Chondrocyte (in vitro differentiated cells): ENCODE measurements at places on chromosomes 12 and 14. TPM values are rescaled to one million over a fixed set of nuclear protein-coding genes. Genes with fewer than 3 reads are reported as not detected.

The PTPN6 gene
- 0.51 to 0.65 TPM in 2 of 3 replicates, not detected in the other for total RNA-seq

The BDKRB1 gene
- not detected in 3 replicates for total RNA-seq

The SDS gene
- not detected in 3 replicates for total RNA-seq

The PLXNC1 gene
- 0.67 to 1.4 TPM (median 0.72 TPM) in 3 replicates for total RNA-seq

The NRXN3 gene
- total RNA-seq, result 6.7 to 7.9 TPM (median 7.0 TPM) in 3 replicates

The PCK2 gene
- total RNA-seq, result 18.7 to 126 TPM (median 118 TPM) in 3 replicates

DNA sequence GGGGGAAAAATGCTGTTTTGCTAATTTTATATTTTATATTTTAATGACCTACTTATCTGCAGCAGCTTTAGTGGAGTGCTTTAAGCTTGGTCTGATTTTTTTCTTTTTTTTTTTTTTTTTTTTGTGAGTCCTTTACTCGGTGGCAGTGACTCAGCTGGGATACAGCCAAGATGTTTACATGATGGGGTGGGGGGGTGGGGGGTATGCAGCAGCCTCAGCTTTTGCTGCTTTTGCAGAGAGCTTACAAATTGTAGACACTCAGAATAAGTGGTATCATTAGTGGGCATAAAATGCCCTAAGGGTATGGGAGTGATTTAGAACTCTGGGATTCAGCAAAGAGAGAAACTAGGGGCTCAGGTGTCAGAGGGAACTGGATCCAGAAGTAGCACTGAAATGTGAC is 38.2 kb upstream of the ARHGAP5 start:
- H3K4me1 ChIP-seq, result peaks cover 3% of the 10 kb centered on the region
- H3K36me3 ChIP-seq, result no peaks in the 10 kb centered on the region
- DNase-seq, result no peak
- no peaks in the 10 kb centered on the region for H3K27me3 ChIP-seq
- no peak overlapping the region for H3K4me3 ChIP-seq

DNA sequence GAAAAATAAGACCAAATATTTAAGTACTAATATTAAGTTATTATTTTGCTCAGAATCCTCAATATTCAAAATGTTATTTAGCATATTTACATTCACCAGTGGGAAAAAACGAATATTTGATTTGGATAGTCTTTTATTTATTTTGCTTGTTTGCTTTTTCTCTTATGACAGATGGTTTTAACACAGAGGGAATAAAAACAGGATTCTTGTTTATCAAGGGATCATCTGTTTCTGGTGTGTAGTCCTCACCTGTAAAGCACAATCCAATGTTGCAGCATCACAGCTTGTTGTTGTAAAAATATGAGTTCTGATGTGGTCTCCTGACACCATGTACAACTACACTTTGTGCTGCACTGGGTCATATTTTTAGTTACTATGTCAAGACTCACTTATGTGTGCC is 103.9 kb downstream of the AVPR1A start:
- no peak overlapping the region for H3K4me3 ChIP-seq
- peaks cover 17% of the 10 kb centered on the region for H3K4me1 ChIP-seq
- H3K36me3 ChIP-seq, result peaks cover 4% of the 10 kb centered on the region
- H3K27me3 ChIP-seq, result no peaks in the 10 kb centered on the region

DNA sequence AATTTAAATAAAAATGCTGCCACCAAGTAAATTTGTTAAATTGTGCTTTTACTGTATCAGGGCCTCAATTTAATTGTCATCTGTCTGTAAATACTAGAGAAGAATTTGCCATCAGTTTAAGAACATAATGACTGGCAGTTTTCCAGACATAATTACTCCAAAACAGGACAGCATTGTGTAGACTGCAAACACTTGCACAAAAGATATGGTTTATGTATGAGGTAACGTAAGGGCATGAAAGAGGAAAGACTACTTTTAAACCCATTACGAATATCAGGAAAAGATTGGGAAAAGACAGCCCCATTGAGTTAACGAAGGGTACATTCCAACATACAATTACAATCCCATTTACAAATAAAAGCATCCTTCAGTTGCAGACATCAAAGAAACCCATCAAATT is 59.8 kb upstream of the KRR1 start:
- no peak overlapping the region for H3K4me3 ChIP-seq
- DNase-seq, result no peak
- H3K27me3 ChIP-seq, result no peaks in the 10 kb centered on the region
- H3K27ac ChIP-seq, result no peak overlapping the region
- peaks cover 12% of the 10 kb centered on the region for H3K4me1 ChIP-seq

DNA sequence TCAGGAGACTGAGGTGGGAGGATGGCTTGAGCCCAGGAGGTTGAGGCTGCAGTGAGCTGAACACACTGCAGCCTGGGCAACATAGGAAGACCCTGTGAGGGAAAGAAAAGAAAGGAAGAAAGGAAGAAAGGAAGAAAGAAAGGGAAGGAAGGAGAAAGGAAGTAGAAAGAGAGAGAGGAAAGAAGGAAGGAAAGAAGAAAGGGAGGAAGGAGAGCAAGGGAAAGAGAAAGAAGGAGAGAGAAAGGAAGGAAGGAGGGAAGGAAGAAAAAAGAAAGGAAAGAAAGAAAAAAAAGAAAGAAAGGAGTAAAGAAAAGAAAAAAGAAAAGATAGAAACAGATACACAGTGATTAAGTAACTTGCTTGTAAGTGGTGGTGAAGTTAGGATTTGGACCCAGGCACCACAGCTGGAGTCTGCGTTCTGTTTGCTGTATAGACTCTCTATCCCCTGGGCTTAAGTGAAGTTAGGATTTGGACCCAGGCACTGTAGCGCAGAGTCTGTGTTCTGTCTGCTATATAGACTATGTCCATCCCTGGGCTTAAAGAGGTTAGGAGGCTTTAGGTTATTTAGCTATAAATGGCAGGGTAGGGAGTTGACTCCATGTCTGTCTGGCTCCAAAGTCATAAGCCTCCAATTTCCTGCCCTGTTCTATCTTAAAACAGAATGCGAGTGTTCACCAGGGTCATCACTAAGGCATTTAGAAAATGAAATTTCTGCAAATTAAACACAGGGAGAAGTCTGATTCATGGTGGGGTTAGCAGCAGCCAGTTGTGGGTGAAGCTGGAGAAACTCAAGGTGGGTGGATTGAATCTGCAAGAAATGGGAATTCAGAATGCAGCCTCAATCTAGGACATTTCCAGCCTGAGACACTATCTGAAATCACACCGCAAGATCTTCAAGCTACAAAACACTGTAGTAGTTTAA is 13.3 kb upstream of the C12orf75 start:
- H3K4me1 ChIP-seq, result peaks cover 36% of the 10 kb centered on the region
- H3K27ac ChIP-seq, result peak overlapping the region; percentile 96
- no peak for DNase-seq
- no peak overlapping the region for H3K4me3 ChIP-seq
- no peaks in the 10 kb centered on the region for H3K36me3 ChIP-seq

DNA sequence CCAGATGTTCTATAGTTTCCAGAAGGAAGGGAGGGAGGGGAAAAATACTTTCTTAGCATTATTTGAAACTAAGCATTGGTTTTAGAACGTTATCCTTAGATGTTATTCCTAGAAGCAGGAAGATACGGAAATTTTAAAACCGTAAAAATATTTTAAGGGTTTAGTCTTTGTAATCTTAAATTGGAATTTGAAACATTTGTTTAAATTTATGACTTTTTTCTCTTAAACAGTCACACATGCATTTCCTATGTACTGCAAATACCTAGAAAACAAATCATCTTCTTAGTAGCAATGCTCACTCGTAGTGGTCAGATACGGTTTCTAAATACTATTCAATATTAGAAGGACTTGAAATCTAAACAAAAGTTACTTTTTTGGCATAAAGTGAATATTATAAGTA is 282.0 kb downstream of the ERC1 start:
- H3K27ac ChIP-seq, result no peak overlapping the region
- peaks cover 2% of the 10 kb centered on the region for H3K36me3 ChIP-seq
- H3K4me1 ChIP-seq, result no peaks in the 10 kb centered on the region
- no peaks in the 10 kb centered on the region for H3K27me3 ChIP-seq
- no peak for DNase-seq

GRCh38 chr14:105139831-105140239 is 28.7 kb downstream of the JAG2 start:
- peak; percentile 47 for DNase-seq
- H3K4me1 ChIP-seq, result no peaks in the 10 kb centered on the region
- no peak overlapping the region for H3K27ac ChIP-seq
- peaks cover 2% of the 10 kb centered on the region for H3K27me3 ChIP-seq
- no peak overlapping the region for H3K4me3 ChIP-seq

GRCh38 chr12:6551063-6551461 is 4.8 kb downstream of the IFFO1 start:
- H3K4me1 ChIP-seq, result peaks cover 76% of the 10 kb centered on the region
- H3K4me3 ChIP-seq, result peak overlapping the region; percentile 84
- H3K36me3 ChIP-seq, result peaks cover 9% of the 10 kb centered on the region
- peak; percentile 92 for DNase-seq
